H4 (cell line): ENCODE measurements at places on chromosomes 13 and 19.

GRCh38 chr13:91564396-91564795, 166.0 kb downstream of the GPC5 start:
- DNase-seq, result no peak

DNA sequence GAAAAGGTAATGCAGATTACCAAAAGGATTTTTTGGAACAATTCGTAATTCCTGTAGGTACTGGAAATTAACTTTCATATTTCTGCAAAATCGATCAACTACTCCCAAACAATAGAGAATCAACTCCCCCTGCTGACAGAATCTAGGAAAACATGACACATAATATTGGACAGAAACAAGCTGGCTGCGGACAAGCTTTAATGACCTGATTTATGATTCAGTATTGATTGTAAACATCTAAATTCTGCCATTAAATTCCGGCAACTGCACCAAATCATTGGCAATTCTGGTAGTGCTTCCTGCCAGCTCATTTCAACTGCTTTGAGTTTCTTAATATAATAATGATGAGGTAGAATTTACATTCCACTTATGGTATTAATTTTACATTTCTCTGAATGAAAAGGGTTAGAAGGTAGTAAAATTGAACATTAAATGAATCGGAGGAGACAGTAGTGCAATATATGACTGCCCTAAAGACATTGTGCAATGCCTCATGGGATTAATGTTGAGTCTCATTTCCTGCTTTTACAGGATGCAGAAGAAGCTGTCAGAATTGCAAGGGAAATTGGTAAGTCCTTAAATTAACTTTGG, 146.5 kb downstream of the PCCA start:
- peak; percentile 10 for DNase-seq

DNA sequence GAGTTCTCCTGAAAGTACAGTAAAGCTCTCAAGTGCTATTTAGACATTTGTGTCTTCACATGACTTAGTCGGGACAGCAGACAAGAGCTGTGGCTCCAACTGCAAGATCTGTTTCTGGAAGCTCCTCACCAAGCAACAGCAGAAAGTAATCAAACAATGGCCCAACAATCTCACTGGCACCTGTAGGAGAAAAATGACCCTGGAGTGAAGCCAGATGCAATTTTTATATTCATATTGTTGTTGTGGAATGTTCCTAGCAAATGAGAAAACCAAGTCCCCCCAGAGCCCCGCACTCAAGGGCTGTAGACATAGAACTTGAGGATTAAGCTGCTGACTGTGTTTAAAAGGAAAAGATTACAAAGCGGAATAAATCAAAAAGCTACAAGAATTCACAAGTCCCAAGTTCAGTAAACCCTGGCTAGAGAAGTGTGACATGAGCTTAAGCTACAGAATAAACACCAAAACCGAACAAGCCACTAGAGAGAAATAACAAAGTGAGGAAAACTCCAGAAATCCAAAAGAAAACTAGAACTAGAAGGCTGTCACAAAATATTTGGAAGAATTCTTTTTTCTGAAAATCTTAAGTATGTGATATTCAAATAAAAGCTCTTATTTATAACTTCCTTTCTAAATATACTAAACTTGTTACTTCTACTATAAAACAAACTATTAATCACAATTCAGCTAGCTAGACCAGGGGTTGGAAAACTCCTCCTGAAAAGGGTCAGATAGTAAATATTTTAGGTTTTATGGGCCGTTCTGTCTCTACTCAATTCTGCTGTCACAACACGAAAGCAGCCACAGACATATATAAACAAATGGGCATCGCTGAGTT, 454.5 kb downstream of the SUCLA2 start:
- no peak for DNase-seq

GRCh38 chr19:54114340-54115108, 933 bp downstream of the TFPT start:
- DNase-seq, result no peak

- no peak for DNase-seq
Observed at GRCh38 chr13:27339299-27339698, 68.7 kb downstream of the RASL11A start.

GRCh38 chr19:50198431-50199258, 4.8 kb upstream of the MYH14 start:
- DNase-seq, result no peak

GRCh38 chr13:22812793-22813192, 368.0 kb upstream of the SGCG start:
- no peak for DNase-seq

- DNase-seq, result no peak
Observed at GRCh38 chr13:98500963-98501421, 75.9 kb downstream of the STK24 start.
